ENCODE measurements at places on chromosomes 5 and 9.
A peak's percentile ranks its signal among the peaks of the same experiment; 100 is the strongest.

DNA sequence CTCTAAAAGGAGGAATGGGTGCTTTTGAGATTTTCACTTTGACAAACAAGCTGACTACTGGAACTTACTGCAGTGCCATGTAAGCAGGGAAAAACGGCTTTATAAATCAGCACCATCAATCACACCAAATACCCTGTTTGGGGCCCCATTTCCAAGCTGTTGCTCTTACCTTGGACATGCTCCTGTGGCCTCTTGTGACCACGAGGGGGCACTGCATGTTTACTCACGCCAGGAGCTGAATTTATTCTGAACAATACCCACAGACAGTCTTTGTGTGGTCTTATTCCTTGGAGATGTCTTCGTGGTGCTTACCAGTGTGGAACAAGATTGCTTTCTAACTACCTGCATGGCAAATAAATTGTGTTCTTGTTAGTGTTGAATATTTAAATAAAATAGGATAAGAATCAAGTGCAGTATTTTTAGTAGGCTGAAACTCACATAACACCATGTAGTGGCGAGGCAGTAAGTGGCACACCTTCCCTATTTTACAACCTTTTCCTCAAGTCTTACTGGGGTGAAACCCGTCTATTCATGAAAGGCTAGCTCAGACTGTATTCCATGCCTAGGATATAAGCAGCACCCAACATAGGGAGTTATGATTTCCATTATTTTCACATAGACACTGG lies 155.5 kb upstream of the NMUR2 start:
- peak; percentile 64 for DNase-seq

DNA sequence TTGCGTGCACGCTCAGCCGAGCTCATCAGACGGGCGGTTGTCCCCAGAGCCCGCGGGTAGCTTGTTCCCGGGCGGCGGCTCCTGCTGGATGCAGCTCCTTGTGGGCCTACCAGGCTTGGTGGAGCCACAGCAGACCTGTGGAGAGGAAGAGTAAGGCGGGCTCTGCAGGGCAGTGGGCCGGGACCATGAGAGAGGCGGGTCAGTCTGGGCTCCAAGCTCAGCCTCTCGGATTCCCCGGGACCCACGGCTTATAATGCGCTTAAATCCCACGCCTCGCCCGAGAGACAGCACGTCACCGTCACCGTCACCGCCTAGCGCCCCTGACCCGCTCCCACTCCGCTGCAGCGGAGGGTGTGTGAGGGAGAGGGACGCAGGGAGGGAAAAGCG lies 1.9 kb upstream of the ANKRD18A start:
- no peak for DNase-seq

- no peak for DNase-seq
Measured at GRCh38 chr5:142756576-142756975, 13.6 kb upstream of the ARHGAP26 start.

DNA sequence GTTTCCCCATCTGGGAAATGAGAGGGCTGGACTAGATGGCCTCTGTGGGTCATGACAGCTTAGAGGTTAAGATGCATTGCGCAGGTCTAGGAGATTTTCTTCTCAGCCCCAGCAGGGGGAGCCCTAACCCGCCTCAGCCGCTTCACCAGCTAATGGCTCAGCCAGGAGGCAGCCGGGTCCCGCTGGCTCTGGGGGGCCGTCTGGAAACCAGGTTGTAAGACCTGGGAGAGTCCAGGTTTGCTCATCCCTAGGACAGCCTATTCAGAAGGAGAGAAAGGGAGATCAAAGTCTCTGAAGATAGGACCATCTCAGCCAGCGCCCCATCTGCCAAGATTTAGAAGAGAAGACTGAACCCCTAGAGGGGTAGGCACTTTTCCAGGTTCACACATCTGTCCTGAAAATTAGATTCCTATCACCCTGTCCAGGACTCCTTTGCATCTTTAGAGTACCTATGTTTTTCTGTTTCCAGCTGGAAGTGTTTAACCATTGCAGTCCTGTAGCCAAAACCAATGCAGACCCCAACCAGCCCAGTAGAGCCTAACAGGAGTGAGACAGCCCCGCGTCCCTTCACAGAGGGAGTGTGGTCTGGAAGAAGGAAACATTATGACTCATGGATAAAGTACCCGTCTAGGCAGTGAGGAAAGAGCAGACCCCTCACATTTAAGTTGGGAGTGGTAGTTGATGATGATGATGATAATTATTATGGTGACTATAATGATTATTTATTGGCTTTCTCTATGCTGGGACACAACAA lies 27.5 kb downstream of the SPARC start:
- DNase-seq = peak; percentile 70

GRCh38 chr5:127806776-127807175 lies 103.6 kb downstream of the CCDC192 start:
- DNase-seq = no peak

DNA sequence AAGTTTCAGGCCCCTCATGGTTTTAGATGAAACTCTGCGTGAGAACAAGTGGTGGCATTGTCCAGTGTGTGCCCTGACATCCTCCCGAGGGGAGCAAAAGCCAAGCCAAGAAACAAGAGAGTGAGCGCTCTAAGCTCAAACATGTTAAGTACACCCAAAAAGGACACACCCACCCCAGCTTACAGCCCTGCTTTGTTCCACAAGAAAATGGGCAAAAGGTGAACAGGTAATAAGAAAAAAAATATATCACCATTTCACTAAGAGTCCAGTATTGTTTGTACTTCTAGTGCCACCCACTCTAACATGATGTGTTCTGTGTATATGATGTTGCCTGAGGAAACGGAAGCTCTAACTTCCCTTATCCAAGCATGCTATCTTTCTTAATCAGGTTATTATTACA lies 278.2 kb downstream of the SLIT3 start:
- DNase-seq = no peak

GRCh38 chr9:28882529-28882928 lies 1309.2 kb upstream of the C9orf72 start:
- DNase-seq = no peak

GRCh38 chr5:61277190-61277589 lies 54.9 kb upstream of the ZSWIM6 start:
- no peak for DNase-seq

GRCh38 chr9:14021871-14022525 lies 291.9 kb downstream of the NFIB start:
- no peak for DNase-seq

DNA sequence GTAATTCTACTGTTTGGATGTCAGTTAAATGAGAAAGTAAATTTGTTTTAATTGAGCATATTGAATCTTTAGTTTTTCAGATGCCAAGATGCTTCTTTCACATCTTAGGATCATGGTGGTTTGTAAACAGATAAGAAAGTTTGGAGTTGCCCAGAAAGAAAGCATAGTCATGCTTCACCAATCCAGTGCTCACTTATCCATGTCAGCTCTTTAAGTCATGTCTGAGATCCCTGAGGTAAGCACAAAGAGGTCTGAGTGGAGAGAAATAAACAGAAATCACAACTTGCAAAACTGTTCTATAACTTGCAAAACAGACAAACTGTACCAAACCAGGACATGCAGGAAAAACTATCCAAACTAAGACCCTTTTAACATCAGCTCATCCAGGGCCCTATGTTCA lies 87.7 kb downstream of the OSTF1 start:
- no peak for DNase-seq

DNA sequence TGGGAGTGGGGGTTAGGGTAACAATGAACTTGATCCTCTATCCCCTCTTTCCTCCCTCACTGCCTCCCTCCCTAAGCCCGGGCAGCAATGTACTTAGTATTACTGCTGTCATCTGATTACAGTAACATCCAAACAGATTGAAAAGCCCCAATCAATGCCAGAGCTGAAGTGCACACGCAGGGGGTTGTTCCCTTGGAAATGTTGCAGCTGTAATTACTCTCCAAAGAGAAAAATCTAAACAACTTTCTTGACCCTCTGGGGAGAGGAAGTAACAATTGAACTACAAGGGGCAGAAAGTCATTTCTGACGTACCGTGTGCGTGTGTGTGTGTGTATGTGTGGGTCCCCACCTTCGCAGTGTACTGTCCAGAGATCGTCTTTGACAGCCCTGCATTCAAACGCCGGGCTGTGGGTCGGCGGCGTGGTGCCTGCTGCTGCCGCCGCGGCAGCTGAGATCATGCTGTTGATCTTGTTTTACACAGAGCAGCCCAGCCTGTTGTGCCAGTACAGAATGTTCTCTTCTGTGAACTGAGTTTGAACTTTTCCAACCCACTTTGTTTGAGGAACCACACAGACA lies 66.0 kb upstream of the KLF9 start:
- DNase-seq = no peak

DNA sequence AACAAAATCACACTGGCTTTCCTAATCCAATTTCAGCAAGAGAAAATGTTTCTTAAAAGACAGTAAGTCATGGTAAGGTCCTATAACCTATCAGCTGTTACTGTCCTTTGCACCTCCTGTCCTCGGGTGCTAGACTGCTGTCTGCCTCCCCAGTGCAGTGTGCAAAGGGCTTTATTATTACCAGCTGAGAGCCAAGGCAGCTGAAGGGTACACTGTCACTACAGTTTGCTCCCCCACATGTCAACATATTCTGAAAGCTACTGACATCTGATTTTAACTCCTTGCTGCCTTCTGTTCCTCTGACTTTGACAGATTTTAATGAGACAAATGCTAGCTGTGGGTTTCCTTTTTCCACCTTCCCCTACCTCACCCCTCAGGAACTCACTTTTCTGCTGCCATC lies 389.4 kb upstream of the SLC24A2 start:
- DNase-seq = no peak

GRCh38 chr5:136192526-136193321 lies at the start of gene SMIM32:
SMIM32 (minus strand) TSS chr5:136193162; CDS start chr5:136192524, 638 bp downstream.
- DNase-seq = no peak

DNA sequence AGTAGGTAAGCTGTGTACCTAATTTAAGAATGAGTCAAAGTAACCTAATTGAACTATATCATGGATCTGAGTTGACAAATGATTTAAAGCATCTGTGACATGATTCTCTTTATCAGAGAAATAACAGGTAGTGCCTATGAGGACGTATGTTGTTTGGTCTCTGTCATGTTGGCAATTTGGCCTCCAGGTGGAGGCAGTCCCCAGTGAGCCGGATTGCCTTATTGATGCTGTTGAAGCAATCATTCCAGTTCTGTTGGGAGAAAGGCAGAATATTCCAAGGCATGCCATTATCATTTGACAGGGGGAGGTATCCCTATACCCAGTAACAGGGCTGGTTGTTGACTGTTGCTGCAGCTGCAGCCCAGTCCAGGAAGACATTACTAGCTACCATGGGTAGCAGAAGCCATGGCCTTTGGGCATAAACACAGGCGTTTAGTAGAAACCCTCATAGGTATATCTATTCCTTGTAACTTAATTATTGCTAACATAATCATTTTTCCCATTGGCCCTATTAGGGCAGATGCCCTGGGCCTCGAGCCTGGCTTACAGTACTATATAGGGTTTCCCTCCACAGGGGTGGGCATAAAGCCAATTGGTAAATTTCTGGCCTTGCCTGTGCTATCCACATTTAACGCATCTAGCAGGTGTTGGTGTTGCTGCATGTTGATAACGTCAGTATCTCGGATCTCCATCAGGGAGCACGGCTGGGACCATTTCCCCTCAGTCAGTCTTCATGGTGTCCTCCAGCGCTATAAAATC lies 12.2 kb upstream of the SLC22A4 start:
- DNase-seq = peak; percentile 21

DNA sequence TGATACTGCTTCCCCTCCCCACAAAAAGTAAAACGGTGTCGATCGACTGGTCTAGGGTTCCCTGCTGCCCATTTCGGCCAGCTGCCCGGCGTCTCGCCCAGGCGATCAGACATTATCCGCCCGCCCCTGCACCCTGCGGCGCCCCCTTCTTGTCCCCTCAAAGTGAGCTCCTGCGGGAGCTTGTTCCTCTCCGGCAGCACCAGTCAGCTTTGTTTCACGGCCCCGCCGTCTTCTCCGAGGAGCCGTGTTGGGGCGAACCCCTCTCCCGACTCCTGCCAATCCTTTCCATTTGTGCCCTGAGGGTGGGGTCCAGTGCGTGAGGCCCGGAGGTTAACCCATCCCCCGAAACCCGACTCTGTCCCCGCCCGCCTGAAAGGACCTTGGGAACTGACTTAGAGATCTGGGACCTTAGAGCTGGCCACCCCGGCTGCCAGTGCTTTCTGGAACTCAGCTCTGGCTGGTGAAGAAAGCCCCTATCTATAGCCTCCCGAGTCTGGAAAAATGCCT lies 518 bp downstream of the UBE2B start:
- DNase-seq = peak; percentile 82
